Suppressor macrophage (primary cell): ENCODE measurements at places on chromosomes 4 and X.

- no peak for DNase-seq
Measured at GRCh38 chr4:80043541-80043940, 29.5 kb downstream of the ANTXR2 start.

DNA sequence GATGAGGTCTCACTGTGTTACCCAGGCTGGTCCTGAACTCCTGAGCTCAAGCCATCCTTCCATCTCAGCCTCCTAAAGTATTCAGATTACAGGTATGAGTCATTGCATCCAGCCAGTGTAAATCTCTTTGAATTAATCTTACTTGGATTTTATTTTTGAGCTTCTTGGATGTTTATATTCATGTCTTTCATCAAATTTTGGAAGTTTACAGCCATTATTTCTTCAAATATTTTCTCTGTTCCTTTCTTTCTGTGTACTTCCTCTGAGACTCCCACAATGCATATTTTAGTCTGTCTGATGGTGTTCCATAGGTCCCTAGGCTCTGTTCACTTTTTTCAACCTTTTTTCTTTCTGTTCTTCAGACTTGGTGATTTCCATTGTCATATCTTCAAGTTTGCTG is 34.9 kb downstream of the ZCCHC13 start:
- no peak for DNase-seq

DNA sequence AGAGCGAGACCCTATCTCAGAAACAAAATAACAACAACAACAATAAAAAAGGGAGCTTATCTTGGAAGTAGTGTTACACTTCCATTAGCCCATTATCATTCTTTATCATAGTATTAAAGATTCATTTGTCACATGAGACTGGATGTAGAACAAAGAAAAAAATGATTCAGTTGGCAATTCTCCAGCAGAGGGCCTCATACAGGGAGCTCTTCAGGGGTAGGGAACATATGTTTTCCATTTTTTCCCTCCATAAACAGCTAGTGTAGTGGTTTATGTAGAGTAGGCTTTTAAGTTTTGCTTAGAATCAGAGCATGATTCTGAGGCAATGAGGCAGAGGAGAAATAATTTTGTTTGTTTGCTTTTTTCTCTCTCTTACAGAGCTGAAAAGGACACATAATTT is 5.8 kb downstream of the CPE start:
- DNase-seq: no peak

DNA sequence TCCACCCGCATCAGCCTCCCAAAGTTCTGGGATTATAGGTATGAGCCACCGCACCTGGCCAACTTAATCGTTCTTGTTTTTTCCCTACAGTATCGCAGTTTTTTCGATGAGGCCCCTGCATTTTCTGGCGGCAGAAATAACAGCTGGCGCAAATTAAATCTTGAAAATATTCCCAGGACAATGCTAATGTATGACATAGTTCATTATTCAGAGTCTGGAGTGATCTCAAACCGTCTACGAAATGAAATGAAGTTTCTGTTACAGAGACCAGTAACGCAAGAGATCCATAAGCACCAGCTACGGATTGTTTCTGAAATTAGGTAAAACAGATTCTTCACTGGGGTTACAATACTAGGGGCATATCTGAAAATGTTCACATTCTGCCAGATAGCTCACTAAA is 27.3 kb downstream of the CXorf58 start:
- no peak for DNase-seq

- peak; percentile 49 for DNase-seq
Measured at GRCh38 chrX:38717871-38718270, 83.4 kb upstream of the MID1IP1 start.

GRCh38 chr4:41994461-41994985 is 4.2 kb downstream of the SLC30A9 start:
- no peak for DNase-seq

GRCh38 chrX:97616883-97617530 is 733.3 kb downstream of the RPA4 start:
- DNase-seq: peak; percentile 76

- DNase-seq: no peak
Measured at GRCh38 chr4:78057135-78057599, at the start of gene FRAS1. Gene FRAS1 (plus strand): TSS chr4:78057323. CDS start chr4:78058010, 687 bp downstream.

- no peak for DNase-seq
Measured at GRCh38 chr4:7546809-7547367, 112.2 kb upstream of the PSAPL1 start.

DNA sequence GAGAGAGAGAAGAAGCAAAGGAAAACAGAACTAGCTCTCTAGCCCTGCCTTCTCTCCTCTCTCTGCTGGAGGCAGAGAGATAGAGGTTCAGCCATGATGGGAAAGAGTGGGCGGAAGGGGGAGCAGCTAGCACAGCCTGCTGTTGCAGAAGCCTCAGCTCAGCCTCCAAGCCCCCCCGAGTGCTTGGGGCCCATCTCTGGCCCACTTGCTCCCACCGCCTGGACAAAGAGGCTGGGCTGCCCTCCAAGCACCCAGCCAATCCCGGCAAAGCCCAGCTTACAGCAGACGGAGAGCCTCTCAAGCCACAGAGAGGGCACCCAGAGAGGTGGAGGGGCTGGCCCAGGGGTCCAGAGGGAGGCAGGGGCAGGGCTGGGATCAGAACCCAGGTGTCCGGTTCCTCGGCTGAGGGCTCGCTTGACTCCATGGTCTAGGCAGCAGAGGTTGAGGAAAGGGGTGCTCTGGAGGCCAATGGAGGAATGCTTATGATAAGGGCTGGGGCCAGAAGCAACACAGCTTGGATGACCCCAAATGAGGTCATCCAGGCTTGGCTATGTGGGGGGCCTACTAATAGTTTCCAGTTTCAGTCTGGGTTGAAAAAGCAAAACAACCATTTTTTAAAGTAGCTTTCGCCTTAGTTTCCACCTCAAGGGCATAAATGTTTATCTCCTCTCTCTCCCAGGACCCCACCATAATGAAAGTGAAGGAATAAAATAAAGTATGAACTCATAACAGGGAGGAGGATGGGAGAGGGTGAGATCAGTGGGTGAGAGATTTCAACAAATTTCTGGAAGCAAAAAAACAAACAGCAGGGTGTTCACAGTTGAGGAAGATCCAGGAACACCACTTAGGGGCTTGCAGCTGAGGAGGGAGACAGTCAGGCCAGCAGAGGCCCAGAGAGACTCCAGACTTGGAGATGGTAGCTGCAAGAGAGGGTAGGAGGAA is 24.9 kb upstream of the IQSEC2 start:
- DNase-seq: no peak

- DNase-seq: no peak
Measured at GRCh38 chr4:145734576-145735346, 54.8 kb downstream of the C4orf51 start.

DNA sequence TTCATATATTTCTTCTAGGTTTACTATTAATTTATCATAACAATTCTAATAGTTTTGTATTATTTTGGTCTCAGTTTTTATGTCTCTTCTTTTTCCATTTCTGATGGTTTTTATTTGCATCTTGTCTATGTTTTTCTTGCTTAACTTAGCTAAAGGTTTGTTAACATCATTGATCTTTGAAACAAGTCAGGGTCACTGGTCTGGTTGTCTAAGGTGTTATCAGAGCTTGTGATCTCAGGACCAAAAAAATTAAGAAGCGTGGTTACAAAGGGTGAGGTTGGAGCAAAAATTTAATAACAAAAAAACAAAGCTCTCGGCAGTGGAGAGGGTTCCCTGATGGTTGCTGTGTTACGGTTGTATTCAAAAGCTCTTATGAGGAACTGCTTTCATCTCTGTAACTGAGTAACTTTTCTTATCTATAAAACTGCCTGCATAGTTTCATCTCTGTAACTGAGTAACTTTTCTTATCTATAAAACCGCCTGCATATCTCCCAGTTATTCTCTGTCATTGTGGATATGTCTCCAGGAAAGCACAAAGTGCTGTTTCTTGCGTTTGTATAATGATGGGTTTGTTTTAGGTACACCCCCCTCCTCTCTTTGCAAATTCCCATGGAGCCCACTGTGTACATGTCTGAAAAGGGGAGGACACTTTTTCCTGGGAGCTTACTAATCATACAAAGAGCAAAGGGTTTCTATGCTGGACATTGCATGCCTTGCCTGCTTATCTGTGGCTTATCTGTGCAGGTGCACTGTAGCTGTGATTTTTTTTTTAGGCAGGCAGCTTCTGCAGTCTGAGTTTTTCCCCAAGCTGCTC is 62.4 kb upstream of the UGT2B15 start:
- no peak for DNase-seq

DNA sequence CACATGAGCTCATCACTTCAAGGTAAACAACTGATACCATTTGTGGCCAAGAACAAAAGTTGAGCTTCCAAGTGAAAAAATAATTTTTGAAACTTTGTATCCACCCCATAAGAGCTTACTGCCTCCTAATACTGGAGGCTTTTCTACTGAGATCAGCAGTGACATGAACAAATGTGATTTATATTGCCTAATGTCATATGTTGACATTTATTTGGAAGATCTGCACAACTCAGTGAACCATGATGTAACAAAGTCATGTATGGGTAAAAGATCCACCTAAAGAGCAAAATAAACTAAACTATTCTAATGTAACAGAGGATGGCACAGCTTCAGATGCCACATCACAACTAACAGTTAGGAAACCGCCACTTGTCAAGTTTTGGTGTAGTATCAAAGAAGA is 65.8 kb downstream of the AFAP1 start:
- DNase-seq: no peak

DNA sequence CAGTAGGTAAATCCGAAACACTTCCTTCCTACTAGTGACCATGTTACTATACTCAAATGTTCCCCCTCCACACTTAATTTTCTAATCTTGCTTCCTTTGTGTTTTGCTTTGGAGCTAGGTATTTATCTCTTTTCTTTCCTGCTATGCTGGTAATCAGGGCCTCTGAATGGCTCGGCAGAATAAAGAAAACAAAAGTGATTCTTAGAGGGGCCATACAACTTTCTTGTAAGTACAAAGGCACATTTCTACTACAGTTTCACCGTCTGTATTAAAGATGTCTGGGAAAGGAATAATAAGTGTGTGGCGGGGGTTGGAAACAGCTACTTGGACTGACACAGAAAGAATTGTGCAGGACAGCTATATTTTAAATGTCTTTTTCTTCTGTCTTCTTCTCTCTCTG is 50.3 kb downstream of the GPC3 start:
- no peak for DNase-seq

GRCh38 chr4:60133375-60133774 is 1066.8 kb upstream of the ADGRL3 start:
- no peak for DNase-seq

- no peak for DNase-seq
Measured at GRCh38 chr4:81378386-81378785, 93.3 kb downstream of the RASGEF1B start.

DNA sequence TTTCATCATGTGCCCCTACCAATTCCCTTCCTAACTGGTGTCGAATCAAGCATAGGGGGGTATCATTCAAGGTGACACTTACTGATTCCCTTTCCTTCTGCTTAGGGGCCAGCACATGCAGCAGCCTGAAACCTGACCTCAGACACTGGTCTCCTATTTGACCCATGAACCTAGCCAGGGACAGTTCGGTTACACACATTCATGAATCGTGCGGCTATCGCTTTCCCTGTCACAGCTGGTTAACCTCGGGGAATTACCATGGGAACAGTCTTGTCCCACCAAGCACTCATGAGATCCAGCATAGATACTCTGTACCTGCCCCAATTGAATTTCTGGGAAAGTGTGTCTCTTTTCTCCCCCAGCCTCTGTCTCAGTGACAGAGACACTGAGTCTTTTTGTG is 140.4 kb downstream of the ZNF674 start:
- no peak for DNase-seq

DNA sequence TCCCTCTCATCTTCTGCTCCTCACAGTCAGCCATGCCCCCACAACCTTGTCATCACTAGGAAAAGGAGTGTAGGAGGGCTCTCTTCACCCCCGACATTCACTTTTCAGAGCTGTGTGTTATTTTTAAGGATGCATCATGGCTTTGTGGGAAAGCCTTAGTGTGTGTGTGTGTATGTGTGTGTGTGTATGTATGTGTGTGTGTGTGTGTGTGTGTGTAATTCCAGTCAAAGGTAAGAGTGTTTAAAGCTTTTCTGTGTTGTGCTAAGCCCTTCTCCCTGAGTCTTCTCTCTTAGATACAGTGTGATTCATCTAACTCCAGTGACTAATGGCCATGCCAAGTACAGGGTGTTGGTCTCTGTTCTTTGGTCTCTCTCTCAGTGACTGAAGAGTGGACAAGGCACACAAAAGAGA is 76.6 kb downstream of the CHIC2 start:
- no peak for DNase-seq
